ENCODE measurements at places on chromosomes 4 and X.

DNA sequence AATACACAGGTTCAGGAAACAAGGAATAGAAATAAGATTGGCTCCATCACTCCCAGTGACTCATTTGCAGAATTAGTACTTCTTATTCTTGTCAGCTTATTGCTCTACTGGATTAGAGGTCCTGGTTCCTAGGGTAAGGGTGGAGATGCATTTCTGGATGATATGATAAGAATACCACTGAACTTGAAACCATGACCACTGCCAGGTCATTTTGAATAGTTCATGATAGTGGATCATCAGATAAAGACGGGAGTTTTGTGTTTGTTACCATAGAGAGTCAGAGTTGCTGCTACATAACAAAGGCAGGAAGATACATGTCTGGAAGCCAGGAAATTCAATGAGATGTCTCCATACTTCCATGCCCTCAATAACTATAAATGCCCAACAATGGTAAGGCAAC is 109.2 kb upstream of the FAT1 start:
- no peak for DNase-seq

GRCh38 chrX:136159611-136160025 is 12.3 kb downstream of the FHL1 start:
- DNase-seq = no peak

DNA sequence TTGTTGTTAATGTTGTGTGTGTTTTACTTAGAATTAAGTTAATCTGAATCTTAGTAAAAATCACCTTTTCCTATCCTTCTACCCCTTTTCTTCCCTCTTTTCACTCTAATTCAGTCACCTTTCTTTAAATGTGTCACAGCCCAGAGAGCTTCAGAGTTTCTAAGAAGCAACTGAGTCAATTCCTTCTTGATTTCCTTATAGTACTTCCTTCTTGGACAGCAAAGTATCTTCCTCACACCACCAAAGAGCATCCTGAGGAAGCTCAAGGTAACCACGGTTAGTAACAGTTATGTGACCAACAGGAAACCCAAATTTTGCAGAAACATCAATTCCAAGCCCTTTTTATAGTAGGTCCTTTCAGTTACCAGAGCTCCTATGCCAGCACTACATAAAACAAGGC is 243.2 kb upstream of the BMP3 start:
- DNase-seq = no peak

GRCh38 chrX:83845397-83845796 is 15.5 kb upstream of the CYLC1 start:
- DNase-seq = no peak

DNA sequence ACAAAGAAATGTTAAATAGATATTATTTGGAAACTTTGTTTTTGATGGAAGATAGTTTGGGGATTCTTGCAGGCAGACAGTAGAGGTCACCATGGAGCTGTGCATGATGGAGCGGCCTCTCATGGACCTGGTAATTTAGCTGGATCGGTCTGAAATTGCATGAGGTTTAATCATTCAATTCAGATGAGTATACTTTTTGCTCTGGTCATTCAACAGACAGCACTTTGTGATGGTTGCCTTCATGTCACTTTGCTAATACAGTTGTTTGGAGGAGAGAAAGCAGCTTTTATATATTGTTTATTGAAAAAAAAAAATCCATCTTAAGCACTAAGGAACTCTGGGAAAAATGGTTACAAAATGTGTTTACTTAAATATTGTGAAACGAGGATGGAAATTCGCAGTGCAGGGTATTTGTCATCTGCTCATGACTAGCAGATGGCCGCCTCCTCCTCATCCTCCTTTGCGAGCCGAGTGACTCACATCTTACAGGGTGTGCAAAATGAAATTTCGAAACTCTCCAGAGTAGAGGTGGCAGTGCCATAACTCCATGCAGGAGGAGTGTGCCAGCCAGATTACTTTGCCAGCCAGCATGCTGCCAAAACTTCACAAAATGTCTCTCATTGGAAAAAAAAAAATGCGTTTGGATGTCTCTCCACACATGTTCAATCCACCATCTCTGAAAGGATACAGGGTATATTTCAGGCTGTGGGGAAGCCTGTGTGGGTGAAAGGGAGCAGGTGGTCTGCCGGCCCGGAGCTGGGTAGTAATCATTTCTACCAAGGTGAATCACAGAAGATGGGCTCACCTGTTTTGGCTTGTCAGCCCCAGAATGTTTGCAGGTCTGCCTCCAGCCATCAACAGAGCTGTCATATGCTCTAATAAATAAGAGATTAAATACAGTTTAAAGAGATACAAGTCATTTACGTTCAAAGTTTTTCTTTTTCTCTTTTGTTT is 314.9 kb upstream of the DIPK2B start:
- DNase-seq = no peak

DNA sequence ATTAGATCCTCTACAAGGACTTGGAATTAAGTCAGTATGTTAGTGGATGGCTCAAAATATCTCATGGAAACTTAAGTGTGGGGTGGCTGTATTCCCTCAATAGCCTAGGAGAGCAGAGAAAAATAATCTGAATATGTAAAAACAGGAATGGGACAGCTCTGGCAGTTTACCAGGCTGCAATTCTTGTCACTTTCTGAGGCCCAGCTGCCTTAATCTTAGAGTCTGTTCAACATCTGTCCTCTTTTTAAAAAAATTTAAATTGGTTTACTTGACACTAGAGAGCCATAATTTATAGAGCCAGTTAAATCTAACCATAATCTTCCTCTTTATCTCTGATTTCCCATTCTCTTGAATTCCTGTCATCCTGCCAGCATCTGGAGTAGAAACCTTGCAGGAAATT is 109.2 kb upstream of the CXCL13 start:
- no peak for DNase-seq

GRCh38 chr4:1726146-1726934 is 5.0 kb downstream of the TACC3 start:
- DNase-seq = peak; percentile 80

DNA sequence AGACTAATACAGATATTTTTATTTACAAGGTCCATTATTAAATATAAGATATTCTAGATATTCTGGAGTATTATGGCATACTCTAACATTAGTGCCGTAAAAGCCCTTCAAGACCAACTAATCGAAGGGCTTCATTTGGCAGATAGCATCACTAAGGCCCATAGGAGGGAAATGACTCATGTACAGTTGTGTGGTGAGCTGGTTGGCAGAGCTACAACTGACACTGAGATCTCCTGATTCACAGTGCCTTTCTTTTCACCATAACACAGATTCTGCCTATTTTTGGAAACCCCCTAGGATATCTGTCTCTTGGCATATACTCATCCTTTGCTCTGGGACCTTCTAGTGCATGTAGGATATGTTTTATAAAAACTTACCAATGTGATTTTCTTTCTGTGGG is 201.7 kb upstream of the AFF2 start:
- DNase-seq = no peak

GRCh38 chr4:24863799-24864198 is 49.0 kb downstream of the CCDC149 start:
- no peak for DNase-seq

- no peak for DNase-seq
These were observed 66.1 kb downstream of the DCHS2 start for GRCh38 chr4:154425514-154425913.

DNA sequence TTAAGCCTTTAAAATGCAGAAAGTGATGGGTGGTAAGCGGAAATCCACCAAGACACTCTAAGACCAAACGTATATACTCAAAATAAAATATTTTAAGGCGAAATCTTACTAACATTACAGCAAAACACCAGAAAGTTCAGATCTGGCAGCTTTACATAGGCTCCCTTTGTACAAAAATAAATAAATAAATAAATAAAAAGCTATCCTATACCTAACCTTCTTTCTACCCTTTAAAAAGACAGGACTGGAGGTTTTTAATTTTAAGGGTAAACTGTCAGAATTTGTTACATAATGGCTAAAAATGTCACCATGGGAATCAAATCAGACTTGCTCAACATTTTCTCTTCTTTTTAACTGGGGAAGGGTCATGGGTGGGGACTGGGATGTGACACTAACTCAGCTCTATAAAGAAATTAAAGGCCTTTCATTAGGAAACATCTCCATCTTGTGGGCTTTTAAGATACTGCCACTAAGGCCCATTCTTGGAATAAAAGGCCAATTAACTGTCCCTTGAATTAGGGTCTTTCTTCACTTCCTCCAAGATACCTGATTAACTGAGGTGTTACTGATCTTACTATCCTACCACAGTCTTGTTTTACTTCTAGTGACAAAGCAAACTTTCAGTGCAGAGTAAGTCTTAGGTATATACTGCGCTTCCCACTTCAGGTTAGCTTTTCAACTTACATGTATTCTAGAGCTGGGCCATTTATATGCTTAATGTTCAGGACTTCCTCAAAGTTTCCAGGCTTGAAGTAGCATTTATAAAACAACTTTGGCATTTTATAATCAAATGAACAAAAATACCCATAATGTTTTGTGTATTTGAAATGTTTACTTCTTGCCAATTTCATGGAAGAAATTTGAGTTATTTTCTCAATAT is 13.3 kb downstream of the HNRNPD start:
- DNase-seq = no peak

DNA sequence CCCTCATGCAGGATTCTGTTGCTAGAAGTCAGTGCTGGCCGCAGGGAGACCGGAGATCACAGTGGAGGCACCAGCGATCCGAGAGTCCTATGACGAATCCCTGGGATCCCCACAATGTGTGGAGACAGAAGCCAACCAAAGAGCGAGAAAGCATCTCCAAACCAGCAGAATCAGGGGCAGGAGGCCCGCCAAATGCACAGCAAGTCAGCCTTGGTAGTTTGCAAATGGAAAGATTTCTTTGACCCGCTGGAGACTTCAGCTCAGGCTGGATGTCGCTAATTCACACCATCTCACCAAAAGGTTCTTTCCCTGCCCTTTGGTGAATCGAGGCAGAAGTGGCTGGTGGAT is 505 bp upstream of the PKD2 start:
- DNase-seq = no peak
